Left renal pelvis (tissue), 4 donors: ENCODE measurements at places on chromosomes 16 and 17.

DNA sequence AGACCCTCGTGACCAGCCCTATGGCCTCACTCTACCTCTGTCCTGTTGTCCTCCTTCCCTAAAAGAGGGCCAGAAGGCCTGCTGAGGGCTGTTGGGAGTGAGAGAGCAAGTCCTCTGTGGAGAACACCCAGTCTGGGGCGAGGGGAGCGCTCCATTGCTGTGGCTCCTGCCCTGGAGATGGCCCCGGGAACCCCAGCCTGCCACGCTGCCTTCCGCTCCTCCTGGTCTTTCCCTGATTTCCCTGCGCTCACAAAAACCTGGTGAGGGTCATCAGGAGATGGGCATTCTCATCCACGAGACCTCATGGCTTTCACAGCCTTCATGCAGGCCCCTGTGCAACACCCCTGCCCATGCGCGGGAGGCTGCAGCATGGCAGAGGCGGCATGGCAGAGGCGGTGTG lies 21.2 kb downstream of the DRC3 start:
- no peak for DNase-seq

DNA sequence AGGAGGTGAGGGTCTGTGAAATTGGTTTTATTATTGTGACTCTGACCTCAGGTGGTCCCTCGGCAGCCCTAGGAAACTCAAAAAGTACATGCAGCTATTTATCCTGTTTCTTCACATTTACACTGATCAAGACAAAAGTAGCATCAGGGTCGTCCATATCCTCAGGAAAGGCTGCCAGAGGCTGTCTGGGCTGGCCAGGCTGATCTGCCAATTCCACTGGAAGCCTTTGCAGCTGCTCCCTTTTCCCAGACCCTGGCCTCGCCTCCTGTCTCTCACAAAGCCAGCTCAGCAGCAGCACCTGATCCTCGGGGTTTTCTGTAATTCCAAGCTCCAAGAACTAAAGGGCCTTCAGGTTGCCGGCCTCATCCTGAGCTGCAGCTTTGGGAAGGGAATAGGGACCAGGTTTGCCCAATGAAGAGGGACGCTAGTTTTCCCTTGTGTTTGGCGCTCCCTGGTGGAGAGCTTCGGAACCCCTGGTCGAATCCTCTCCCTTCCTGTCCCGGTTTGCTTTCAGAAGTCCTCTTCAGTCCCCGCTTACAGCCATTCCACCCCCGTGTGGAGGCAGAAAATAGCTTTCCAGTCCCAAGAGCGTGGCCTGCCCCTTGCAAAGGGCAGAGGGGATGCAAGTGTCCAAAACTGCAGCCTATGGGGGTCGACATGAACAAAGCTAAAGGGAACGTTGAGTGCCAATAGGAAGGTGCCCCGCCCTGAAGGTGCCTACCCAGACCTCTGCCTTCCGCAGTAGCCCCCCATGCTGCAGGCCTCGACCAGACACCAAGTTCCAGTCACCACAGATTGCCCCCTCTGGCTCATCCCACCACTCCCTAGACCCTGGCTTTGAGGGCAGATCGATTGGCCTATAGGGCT lies 13.4 kb downstream of the MFSD6L start:
- peak; percentile 60 for DNase-seq

GRCh38 chr16:70675851-70676513 lies 9.9 kb downstream of the MTSS2 start:
- no peak for DNase-seq

GRCh38 chr16:54654429-54654828 lies 276.2 kb upstream of the IRX5 start:
- DNase-seq: no peak

- no peak for DNase-seq
Observed at GRCh38 chr17:15124264-15124595, 140.9 kb downstream of the PMP22 start.

DNA sequence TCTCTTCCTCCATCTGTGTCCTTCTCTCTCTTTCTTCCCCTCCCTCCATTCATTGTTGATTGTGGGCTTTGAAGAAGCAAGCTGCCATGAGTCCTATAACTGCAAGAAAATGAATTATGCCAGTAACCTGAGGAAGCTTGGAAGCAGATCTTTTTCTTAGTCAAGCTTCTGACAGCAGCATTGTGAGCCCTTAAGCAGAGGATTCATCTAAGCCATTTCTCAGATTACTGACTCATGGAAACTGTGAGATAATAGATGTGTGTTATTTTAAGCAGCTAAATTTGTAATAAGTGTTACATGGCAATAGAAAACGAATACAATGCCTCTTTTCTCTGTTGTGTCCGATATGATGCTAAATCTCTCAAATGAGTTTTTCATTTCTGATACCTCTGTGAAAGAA lies 1109.7 kb downstream of the CDH11 start:
- DNase-seq: no peak
